ENCODE measurements at places on chromosomes 16 and 17. TPM values are rescaled to one million over a fixed set of nuclear protein-coding genes. Genes with fewer than 3 reads are reported as not detected.

GRCh38 chr17:8022360-8023003 is 16.4 kb upstream of the ALOX15B start:
- no peaks in the 10 kb centered on the region for H3K36me3 ChIP-seq
- no peak for DNase-seq
- H3K4me3 ChIP-seq, result no peak overlapping the region
- no peak overlapping the region for H3K27ac ChIP-seq

DNA sequence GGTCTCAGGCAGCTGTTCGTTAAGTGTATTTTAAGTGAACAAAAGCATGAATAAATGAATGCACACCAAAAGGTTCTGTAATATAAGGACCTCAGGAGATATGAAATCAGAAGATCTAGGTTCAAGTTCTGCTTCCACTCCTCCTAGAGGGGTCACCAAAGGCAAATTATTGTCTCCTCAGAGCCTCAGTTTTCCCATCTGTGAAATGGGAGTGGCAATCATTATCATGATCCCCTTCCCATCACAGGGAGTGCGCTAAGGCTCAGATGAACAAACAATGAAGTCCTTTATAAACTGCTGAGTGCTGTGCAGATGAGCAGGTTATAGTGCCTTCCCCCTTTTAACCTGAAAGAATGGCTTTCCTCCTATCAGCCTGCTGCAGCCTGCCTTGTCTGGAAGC is 248.3 kb upstream of the C16orf82 start:
- no peaks in the 10 kb centered on the region for H3K36me3 ChIP-seq
- no peak overlapping the region for H3K4me3 ChIP-seq
- peaks cover 62% of the 10 kb centered on the region for H3K27me3 ChIP-seq
- no peaks in the 10 kb centered on the region for H3K4me1 ChIP-seq
- H3K27ac ChIP-seq, result no peak overlapping the region

DNA sequence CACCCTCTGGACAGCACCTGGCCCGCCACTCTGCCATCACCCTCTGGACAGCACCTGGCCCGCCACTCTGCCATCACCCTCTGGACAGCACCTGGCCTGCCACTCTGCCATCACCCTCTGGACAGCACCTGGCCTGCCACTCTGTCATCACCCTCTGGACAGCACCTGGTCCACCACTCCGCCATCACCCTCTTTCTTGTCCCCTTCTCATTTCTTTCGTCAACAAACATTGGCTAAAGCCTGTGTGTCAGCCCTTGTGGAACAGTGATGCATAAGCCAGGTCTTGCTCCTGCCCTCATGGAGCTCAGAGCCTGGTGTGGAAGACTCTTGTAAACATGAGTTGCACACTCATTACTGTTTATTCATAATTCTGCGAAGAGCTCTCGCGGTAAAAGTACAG is 31.2 kb downstream of the CDK5R1 start:
- H3K36me3 ChIP-seq, result no peaks in the 10 kb centered on the region
- no peak overlapping the region for H3K27ac ChIP-seq
- no peak for DNase-seq
- no peaks in the 10 kb centered on the region for H3K27me3 ChIP-seq
- no peak overlapping the region for H3K4me3 ChIP-seq

DNA sequence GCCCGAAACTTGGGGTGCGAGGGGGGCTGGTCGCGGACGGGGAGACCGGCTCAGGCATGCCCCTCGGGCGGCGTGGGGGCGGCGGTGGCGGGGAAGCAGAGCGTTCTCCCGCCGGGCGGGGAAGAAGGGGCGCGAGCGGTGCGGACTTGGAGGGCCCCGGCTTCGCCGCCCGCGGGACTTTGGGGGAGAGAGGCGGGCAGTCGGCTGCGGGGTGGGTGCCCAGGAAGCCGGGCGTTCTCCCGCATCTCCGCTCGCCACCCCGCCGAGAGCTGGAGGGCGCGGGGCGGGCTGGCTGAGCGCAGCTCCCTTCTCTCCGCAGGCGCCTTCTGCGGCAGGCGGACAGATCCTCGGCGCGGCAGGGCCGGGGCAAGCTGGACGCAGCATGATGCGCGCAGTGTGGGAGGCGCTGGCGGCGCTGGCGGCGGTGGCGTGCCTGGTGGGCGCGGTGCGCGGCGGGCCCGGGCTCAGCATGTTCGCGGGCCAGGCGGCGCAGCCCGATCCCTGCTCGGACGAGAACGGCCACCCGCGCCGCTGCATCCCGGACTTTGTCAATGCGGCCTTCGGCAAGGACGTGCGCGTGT is 772 bp downstream of the NTN1 start:
- H3K27ac ChIP-seq, result peak overlapping the region; percentile 85
- peak overlapping the region; percentile 77 for H3K4me3 ChIP-seq
- peak; percentile 45 for DNase-seq
- no peaks in the 10 kb centered on the region for H3K36me3 ChIP-seq

GRCh38 chr16:11692171-11692570 is 23.9 kb downstream of the SNN start:
- DNase-seq, result no peak
- peak overlapping the region; percentile 7 for H3K27ac ChIP-seq
- peaks cover 68% of the 10 kb centered on the region for H3K36me3 ChIP-seq
- peaks cover 40% of the 10 kb centered on the region for H3K4me1 ChIP-seq
- no peaks in the 10 kb centered on the region for H3K27me3 ChIP-seq

DNA sequence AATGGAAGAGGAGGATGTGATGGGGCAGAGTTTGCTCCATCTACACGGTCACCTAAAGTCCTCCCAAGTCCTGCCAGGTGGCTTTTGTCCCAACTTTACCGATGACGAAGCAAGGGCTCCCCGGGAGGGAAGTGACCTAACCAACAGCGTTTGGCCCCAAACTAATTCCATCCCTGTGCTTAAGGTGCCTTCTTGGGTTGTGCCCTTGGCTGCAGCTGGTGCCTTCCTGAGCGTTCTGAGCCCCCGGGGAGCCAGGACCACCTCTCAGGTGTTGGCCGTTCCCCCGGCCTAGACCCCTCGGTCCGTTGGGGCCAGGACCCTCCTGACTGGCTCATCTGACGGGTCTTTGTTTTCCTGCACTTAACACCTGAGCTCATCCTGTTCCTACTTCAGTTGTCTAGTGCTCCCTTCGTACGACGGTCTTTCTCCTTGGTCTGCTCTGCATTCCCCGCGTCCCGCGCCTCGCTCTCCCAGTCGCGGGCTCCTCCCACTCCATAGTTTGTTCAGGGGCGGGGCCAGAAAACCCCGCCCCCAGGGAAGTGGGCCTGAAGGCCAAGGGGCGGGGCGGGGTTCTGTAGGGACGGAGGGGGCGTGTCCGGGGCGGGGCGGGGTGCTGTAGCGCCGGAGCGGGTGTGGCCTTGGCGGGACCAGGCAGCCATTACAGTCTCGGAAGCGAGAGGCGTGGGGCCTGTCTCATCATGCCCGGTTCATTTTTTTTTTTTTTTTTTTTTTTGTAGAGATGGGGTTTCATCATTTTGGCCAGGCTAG is 822 bp upstream of the ZSCAN10 start:
- peak overlapping the region; percentile 92 for H3K27ac ChIP-seq
- H3K4me1 ChIP-seq, result peaks cover 31% of the 10 kb centered on the region
- peaks cover 11% of the 10 kb centered on the region for H3K27me3 ChIP-seq

DNA sequence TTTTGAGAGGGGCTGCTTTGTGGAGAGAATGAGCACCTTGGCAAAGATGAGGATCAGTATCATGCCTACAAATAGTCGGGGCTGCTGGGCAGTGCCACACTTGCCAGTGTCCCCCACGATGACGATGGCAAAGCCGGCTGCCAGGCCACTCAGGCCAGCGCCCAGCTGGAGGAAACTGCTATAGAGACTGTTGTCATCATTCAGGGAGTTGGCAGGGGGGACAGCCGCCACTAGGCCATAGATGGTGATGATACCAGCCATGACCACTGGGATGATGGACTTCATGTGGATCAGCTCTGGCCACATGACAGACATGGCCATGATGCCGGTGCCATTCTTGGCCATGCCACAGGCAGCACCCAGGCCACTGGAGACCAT is 23.8 kb downstream of the MINK1 start:
- H3K4me3 ChIP-seq, result no peak overlapping the region
- peak overlapping the region; percentile 89 for H3K27ac ChIP-seq

GRCh38 chr17:83094291-83094690 is 14.9 kb downstream of the METRNL start:
- no peak overlapping the region for H3K27ac ChIP-seq
- H3K4me3 ChIP-seq, result no peak overlapping the region
- peaks cover 13% of the 10 kb centered on the region for H3K27me3 ChIP-seq
- peaks cover 52% of the 10 kb centered on the region for H3K4me1 ChIP-seq

DNA sequence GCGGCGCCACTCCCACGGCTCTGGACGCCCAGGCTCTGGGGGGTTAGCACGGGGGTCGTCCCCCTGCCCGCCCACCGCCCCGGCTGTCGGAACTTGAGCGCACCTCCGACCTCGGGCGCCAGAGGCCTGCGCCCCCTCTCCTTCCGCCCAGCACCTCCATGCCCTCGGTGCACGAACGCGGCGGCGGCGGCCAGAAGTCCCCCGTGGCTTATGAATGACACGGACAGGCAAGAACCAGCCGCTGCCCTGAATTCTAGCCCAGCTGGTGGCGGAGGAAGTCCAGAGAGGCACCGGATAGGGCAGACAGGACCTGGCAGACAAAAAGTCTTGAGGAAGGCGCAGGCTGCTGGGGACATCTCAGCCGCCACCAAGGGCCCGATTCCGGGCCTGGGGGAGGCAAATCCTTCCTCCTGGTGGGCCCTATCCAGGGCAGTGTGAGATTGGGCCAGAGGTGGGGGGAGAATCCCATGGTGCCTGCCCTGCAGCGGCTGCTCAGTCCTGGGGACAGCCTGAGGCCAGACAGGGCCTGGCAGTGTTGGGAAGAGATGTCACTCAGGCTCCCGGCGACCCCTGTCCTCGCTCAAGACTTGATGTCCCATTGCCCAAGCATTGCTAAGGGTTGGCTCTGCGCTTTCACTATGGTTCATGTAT is 897 bp upstream of the CYGB start:
- peak; percentile 25 for DNase-seq
- peak overlapping the region; percentile 93 for H3K27ac ChIP-seq
- H3K27me3 ChIP-seq, result peaks cover 18% of the 10 kb centered on the region
- peak overlapping the region; percentile 73 for H3K4me3 ChIP-seq
- H3K4me1 ChIP-seq, result peaks cover 88% of the 10 kb centered on the region

GRCh38 chr16:79609861-79610260 is 9.3 kb upstream of the MAF start:
- H3K27ac ChIP-seq, result no peak overlapping the region
- H3K4me1 ChIP-seq, result no peaks in the 10 kb centered on the region
- peaks cover 47% of the 10 kb centered on the region for H3K27me3 ChIP-seq
- H3K36me3 ChIP-seq, result no peaks in the 10 kb centered on the region
- H3K4me3 ChIP-seq, result no peak overlapping the region

DNA sequence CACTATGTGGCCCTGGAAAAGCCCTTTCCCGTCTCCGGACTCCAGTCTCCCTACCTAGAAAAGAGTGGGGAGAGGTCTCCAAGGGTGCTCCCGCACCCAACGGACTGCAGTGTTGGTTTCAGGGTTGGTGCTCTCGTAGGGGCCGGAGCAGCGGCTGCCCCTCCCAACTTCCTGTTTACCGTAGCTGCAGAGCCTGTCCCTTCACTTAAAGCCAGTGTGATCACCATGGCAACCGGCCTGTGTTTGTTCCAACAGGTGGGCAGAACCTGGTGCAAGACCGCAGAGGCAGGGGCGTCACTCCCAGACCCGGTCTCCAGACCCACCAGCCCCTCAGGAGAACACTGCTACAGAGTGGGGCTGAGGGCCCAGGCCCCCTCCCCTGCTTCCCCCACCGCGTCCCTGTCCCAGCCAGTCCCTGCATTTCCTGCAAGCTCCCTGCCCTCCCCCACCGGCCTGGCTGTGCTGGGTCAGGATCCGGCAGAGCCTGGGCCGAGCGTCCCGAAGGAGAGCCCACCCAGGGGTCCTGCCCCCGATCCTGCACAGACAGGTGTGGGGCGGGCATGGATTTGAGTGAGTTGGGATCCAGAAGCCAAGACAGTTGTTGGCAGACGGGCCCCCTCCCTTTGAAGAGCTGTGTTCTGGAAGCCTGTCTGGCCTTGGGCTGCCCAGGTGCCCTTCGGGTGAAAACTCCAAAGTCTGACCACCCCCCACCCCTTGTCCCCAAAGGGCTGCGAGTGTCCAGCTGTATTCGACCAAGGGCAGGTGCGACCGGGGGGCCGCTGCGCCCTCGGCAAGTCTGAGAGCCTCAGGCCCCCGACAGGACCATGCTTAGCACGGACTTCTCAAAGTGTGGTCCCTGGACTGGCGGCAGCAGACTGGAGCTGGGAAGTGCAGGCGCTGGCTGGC is 1.5 kb upstream of the BAIAP3 start:
- H3K27ac ChIP-seq, result peak overlapping the region; percentile 84
- H3K27me3 ChIP-seq, result peaks cover 57% of the 10 kb centered on the region
- no peaks in the 10 kb centered on the region for H3K36me3 ChIP-seq
- DNase-seq, result peak; percentile 63
- H3K4me1 ChIP-seq, result peaks cover 45% of the 10 kb centered on the region

The SULT1A4 gene
- 5.2 TPM for total RNA-seq

The NQO1 gene
- total RNA-seq, result 22.7 TPM

The TTC19 gene
- 21.4 TPM for total RNA-seq

The KRTAP4-3 gene
- total RNA-seq, result not detected

The EMC8 gene
- total RNA-seq, result 22.5 TPM

The DHRS7C gene
- 3.1 TPM for total RNA-seq

The GNG13 gene
- not detected for total RNA-seq

The FZD2 gene
- total RNA-seq, result 4.0 TPM

Measured in left ventricle myocardium inferior (tissue), 1 donor.